ACHN (cell line): ENCODE measurements at places on chromosomes 11 and 22.

GRCh38 chr22:29914165-29914564, 31.2 kb downstream of the MTMR3 start:
- peak; percentile 67 for DNase-seq

- peak; percentile 16 for DNase-seq
These were observed 87.0 kb upstream of the THY1 start for GRCh38 chr11:119509969-119510401.

GRCh38 chr11:123702139-123702538, 39.3 kb downstream of the ZNF202 start:
- DNase-seq: no peak

DNA sequence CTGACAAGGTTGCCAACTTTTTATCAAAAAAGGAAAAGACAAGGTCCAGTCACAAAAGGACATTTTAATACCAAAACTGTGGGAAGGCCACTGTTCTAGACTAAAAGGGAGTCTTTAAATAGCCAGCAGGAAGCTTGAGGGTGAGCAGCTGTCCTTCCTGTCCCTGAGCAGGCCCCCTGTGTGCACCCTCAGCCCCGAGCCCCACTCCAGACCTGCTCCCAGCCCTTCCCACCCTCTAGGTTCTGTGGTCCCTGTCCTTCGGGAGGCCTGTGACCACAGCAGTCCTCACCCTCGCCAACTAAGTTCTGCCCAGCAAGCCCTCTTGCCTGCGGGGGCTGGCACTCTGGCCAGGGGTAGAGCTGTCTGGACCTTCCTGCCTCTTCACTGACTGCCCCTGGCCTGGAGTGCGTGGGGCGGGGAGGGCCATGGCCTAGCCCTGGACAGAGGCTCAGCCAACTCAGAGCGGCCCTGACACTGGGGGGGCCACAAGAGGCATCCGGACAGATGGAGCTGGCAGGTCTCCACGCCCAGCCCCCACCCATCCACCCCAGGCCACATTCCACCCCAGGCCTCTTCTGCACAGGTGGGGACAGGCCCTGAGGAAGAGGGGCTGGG, 1.6 kb upstream of the PLXNB2 start:
- no peak for DNase-seq

DNA sequence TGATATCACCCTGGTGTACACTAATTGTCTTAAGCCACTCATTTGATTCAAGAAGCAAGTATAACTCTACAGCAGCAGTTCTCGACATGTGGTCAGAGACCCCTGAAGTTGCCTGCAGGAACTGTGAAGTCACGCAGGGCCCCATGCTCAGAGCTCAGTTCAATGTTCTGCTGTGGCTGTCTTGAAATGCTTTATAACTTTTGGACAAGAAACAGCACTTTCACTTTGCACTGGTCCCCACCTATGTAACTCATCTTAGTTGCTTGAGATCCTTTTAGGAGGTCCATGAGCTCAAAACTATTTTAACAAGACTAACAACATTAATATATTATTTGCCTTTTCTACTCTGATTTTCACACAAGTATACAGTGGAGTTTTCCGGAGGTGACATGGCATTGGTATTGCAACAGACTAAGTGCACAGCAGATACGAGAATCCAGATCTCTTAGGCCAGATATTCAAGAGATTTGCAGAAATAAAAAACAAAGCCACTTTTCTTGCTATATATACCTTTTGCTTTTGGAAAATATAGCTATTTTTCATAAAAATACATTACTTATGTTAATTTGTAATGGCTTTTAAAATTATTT, 64.8 kb downstream of the PRR5L start:
- peak; percentile 28 for DNase-seq

DNA sequence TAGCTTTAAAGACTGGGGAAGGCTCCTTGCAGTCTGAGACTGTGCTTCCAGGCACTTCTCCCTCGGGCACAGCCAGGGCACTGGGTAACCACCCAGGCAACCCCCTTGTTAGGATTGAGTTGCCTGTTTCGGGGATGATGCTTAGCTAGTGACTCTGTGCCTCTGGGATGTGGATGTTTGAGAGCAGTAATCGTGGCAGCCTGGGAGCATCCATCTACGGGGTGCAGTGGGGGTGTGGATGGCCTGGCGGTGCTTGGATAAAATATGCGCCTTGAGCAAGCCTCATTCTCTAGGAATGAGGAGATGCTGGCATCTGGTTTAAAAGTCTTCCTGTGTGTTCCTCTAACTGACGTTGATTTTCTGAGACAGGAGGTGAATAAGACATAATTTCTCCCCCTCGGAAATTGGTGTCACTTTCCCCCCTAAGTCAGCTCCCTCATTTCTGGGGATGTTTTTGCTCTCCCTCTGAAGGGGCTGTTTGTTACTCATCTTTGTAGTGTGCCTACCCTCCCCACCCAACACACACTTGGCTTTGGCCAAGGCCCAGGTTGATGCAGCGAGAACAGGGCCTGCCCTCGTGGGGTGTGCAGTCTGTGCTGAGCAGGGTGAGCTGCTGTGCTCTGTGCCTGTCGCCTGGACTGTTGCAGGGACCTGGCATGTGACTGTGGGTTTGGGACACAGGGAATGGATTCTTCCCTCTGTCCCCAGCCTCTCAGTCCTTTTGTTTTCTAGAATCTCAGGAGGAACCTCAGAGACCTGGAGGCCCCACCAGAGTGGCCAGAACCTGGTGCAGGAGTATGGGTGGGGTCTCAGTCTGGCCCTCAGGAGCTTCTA, 2.0 kb downstream of the GNAZ start:
- no peak for DNase-seq

GRCh38 chr11:112762707-112763090, 198.5 kb upstream of the NCAM1 start:
- no peak for DNase-seq

- DNase-seq: no peak
These were observed 21.2 kb downstream of the PACSIN2 start for GRCh38 chr22:42993651-42994275.

DNA sequence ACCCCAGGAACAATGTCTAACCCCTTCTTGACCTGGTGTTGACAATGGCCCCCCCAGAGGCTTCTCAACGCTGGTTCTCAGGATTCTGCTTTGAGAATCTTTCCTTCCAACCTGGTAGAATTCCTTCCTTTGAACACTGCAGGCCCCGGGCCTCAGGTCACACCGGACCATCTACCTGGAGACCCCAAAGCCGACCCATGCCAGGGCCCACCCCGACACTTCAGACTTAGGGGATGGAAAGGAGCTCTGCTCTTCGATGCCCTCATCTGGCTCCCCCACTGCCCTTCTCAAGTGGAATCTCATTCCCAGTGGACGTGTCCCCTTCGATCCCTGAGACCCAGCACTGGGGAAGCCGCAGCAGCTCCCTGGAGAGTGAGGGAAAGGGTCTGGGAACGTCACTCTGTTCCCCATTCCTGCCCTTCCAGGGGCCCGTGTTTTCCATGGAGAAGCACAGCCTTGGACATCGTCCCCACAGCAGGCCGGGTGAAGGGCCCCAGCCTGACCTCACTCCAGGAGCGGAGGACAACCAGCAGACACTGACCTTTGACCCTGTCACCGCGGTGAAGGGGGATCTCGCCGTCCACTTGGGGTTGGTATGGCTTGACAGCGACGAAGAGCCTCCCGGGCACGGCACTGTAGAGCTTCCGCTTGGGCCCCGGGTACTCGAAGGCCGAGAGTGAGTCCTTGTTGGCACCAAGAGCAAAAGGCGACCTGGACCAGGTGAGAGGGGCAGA, 408.3 kb downstream of the CTTN start:
- no peak for DNase-seq

DNA sequence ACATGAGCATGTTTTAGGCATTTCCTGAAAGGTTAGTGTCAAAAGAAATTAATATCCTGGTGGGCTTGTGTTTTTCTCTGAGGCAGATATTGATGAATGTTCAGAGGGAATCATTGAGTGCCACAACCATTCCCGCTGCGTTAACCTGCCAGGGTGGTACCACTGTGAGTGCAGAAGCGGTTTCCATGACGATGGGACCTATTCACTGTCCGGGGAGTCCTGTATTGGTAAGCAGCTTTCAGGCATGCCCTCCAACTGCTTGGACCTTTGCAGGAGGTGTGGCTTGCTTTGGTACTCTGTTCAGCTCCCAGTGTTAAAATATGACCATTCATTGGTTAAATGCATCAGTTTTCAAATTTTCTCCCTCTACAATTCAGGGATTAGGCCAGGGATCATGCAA, 658.6 kb upstream of the ANO5 start:
- DNase-seq: no peak

- no peak for DNase-seq
These were observed 25.4 kb downstream of the COA4 start for GRCh38 chr11:73851046-73851764.

DNA sequence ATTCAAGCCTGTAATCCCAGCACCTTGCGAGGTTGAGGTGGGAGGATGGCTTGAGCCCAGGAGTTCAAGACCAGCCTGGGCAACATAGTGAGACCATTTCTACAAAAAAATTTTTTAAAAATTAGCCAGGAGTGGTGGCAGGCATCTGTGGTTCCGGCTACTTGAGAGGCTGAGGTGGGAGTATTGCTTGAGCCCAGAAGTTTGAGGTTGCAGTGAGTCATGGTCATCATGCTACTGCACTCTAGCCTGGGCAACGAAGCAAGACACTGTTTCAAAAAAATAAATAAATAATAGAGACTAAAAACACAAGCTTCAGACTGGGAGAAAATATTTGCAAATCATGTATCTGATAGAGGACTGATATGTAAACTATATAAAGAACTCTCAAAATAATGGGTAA, 33.2 kb downstream of the BTBD10 start:
- peak; percentile 79 for DNase-seq
